GM23248 (cell line): ENCODE measurements at places on chromosomes 2 and 18. TPM values are rescaled to one million over a fixed set of nuclear protein-coding genes. Genes with fewer than 3 reads are reported as not detected.
A peak's percentile ranks its signal among the peaks of the same experiment; 100 is the strongest.

GRCh38 chr2:230717600-230717999 lies 5.0 kb downstream of the CAB39 start:
- no peak overlapping the region for H3K27ac ChIP-seq
- H3K36me3 ChIP-seq, result no peaks in the 10 kb centered on the region
- DNase-seq, result no peak
- H3K27me3 ChIP-seq, result no peaks in the 10 kb centered on the region
- no peak overlapping the region for H3K4me3 ChIP-seq

DNA sequence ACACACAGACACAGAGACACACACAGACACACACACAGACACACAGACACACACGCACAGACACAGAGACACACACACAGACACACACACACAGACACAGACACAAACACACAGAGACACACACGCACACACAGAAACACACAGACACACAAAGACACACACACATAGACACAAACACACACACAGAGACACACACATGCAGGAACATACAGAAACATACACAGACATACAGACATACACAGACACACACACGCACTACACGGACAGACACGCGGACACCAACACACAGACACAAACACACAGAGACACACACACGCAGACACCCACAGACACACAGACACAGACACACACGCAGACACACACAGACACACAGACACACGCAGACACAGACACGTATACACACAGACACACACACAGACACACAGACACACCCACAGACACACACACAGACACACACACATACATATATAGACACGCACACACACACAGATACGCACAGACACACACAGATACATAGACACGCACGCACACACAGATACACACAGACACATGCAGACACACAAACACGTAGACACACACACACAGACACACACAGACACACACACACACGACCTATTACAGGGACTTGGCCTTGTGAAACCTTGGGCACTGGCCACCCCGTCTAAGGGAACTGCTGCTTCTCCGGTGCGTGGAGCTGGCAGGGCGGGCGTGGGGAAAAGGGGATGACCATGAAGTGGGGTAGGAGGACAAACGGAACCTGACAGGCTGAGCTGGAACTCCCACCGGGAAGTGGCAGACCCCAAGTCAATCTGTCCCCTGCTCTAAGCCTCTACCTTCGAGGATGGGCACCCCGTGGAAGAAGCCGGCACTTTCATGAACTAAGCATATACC lies 211.4 kb downstream of the TFCP2L1 start:
- H3K4me1 ChIP-seq, result peaks cover 5% of the 10 kb centered on the region; the same call in 1 of the 2 replicates
- H3K27ac ChIP-seq, result no peak overlapping the region
- no peaks in the 10 kb centered on the region for H3K27me3 ChIP-seq
- no peak overlapping the region for H3K4me3 ChIP-seq
- no peak for DNase-seq
- no peaks in the 10 kb centered on the region for H3K36me3 ChIP-seq

DNA sequence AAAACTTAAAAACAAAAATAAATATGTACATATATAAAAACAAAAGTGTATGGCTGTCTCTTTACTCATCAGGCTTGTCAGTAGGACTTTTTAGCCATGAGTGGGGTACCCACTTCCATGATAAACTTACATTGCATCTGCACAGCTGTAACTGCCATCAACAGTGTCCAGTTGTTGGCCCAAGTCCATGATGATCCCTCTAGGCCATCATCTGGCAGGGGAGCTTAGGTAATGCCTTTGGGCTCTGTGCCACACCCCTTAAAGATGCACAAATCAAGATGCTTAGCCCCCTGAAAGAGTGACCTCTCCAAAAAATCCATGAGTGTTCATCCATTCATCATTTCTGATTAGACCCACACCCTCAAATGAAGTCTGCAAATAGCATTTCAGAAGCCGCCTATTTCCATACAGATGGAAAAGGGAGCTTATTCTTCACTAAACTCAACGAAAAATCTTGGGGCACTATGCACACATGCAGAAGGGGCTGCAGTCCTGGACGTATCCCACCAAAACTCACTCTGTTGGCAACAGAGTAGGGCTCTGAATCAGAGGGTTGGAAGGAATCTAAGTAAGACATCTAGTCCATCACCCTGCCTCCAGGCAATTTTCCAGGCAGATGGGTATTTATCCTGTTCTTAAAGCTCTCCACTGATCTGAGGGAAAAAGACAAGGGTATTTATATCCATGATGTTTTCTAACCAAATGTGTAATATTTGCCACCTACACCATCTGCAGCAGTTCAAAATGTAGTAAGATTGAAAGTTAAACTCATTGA lies 691.0 kb downstream of the ZEB2 start:
- no peaks in the 10 kb centered on the region for H3K36me3 ChIP-seq
- no peak overlapping the region for H3K4me3 ChIP-seq
- H3K27ac ChIP-seq, result no peak overlapping the region
- H3K27me3 ChIP-seq, result no peaks in the 10 kb centered on the region

DNA sequence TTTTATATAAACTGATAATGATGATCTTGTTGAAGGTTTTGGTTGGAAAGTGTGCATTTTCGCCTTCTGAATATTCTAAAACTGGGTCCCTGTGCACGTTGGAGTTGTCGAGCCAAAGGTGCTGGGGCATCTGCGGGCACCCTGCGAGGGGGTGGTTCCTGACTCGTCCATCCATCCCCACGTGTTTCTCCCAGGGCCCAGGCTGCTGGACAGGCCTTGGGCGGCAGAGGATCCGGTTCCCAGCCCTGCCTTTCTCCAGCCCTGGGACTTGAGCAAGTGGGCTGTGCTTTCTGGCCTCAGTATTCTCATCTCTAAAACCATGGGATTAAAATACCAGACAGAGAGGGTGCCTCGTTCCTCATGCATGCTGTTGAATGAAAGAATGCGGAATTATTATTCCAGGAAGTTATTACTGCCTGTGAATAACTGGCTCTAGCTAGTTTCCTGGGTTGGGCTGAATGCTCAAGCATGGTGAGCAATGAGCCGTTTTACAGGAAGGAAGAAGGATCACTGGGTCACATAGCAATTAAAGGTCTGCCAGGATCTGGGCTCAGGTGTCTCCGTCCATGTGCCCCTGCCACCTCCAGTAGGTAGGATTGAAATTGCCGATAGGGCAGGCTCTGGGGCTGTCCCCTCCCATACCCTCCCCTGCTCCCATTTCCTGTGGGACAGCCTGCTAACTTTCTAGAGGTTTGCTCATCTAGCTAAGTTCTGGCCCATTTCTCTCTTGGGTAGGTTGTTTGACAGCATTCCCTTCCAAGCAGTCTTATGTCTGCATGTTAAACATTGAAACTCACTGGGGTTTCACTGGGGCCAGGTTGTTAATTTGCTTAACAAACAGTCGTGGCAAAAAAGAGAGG lies 77.2 kb upstream of the HS6ST1 start:
- H3K4me3 ChIP-seq, result no peak overlapping the region
- no peaks in the 10 kb centered on the region for H3K27me3 ChIP-seq
- peaks cover 17% of the 10 kb centered on the region for H3K4me1 ChIP-seq
- no peaks in the 10 kb centered on the region for H3K36me3 ChIP-seq
- no peak for DNase-seq

GRCh38 chr2:15795426-15795825 lies 144.9 kb upstream of the MYCN start:
- H3K36me3 ChIP-seq, result no peaks in the 10 kb centered on the region
- DNase-seq, result no peak
- no peak overlapping the region for H3K27ac ChIP-seq
- H3K4me3 ChIP-seq, result no peak overlapping the region

- H3K36me3 ChIP-seq, result peaks cover 7% of the 10 kb centered on the region; the same call in 1 of the 2 replicates
- no peak overlapping the region for H3K27ac ChIP-seq
- no peak overlapping the region for H3K4me3 ChIP-seq
- H3K27me3 ChIP-seq, result no peaks in the 10 kb centered on the region
Measured at GRCh38 chr2:159144776-159145614, 141.5 kb downstream of the WDSUB1 start.

- H3K4me1 ChIP-seq, result peaks cover 67% of the 10 kb centered on the region
- no peaks in the 10 kb centered on the region for H3K27me3 ChIP-seq
- peak overlapping the region; percentile 90 for H3K27ac ChIP-seq
- H3K4me3 ChIP-seq, result no peak overlapping the region
- DNase-seq, result no peak
Measured at GRCh38 chr2:65357095-65357958, 75.1 kb downstream of the SPRED2 start.

DNA sequence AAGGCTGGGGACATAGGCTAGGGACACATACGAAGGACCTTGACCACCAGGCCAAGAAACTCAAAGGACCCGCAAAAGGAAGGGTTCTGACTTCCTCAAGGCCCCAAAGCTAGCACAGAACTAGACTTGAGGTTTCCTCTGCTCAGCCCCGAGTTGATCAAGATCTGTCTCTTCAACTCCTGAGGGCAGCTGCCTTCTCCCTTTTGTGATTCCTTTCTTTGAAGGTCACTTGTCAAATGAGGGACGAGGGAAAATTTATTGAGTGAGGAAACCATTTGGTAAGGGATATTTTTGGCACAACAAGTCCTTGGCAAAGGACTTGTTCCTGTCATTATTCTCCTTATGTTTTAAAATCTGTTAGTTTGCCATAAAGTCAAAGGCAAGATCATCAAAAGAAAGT lies 12.3 kb upstream of the ROCK2 start:
- no peaks in the 10 kb centered on the region for H3K27me3 ChIP-seq
- H3K4me1 ChIP-seq, result 0 out of 2 replicates have a peak, but pooled peaks cover 3% of the 10 kb centered on the region
- no peak overlapping the region for H3K4me3 ChIP-seq
- DNase-seq, result no peak
- no peak overlapping the region for H3K27ac ChIP-seq

- H3K4me1 ChIP-seq, result peaks cover 7% of the 10 kb centered on the region; the same call in 1 of the 2 replicates
- H3K27ac ChIP-seq, result 0 out of 2 replicates have a peak overlapping the region, but pooled peaks have one; percentile 22
- H3K4me3 ChIP-seq, result no peak overlapping the region
- no peaks in the 10 kb centered on the region for H3K27me3 ChIP-seq
Measured at GRCh38 chr2:210626849-210627248, 70.5 kb downstream of the CPS1 start.

DNA sequence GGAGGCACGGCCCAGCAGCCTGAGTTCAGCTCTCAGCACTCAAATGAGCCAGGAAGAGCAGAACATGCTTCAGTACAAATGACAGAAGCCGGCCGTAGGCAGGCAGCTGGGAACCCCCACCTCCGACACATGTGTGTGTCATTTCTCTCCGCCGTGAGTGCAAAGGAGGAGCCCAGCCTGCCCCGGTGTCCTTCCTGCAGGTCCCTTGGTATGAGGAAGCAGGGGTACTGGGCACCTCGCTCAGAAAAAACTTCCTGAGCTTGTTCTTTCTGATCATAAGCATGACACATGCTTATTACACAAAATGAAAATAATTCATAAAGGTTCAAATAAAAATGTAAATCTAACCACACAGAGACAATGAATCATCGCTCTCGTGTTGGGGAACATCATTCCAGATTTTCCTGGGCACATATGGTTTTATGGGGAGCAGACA lies 35.3 kb downstream of the KCNF1 start:
- H3K4me1 ChIP-seq, result peaks cover 12% of the 10 kb centered on the region
- H3K27me3 ChIP-seq, result peaks cover 10% of the 10 kb centered on the region; the same call in 1 of the 2 replicates
- H3K27ac ChIP-seq, result no peak overlapping the region
- peak; percentile 64 for DNase-seq
- H3K4me3 ChIP-seq, result no peak overlapping the region
- no peaks in the 10 kb centered on the region for H3K36me3 ChIP-seq

DNA sequence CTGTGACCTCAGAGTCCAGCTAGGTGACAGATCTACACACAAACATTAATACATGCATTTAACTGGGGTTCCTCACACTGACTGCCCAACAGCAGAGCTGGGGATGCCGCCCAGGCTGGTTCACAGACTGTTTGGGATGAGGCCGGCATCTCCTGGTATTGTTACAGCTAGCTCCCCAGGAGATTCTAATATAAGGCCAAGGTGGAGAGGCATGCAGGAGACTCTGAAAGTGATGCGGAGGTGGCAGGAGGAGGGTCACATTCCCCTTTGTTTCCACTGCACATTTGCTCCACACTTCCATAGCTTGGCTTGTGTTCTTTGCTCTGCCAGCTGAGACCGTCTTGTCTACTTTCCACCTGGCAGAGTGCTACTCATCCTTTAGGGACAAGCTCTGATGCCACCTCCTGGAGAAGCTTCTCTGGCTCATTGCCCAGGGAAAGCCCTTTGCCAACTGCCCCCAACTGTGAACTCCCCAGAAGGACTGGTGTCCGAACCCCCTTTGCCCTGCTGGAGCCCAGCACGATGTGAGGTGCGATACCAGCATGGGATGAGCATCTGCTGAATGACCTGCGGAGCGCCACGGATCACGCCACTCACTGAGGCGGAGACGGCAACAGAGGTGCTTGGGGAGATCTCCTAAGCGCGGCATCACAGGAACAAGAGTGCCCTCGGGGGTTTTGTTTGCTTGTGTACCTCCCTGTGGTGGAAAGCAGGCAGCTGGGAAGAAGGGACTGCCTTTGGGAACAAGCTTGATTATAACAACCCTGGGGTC lies 88.8 kb downstream of the UXS1 start:
- no peaks in the 10 kb centered on the region for H3K27me3 ChIP-seq
- no peak for DNase-seq
- peaks cover 5% of the 10 kb centered on the region; the same call in 1 of the 2 replicates for H3K4me1 ChIP-seq
- no peak overlapping the region for H3K4me3 ChIP-seq
- no peaks in the 10 kb centered on the region for H3K36me3 ChIP-seq

DNA sequence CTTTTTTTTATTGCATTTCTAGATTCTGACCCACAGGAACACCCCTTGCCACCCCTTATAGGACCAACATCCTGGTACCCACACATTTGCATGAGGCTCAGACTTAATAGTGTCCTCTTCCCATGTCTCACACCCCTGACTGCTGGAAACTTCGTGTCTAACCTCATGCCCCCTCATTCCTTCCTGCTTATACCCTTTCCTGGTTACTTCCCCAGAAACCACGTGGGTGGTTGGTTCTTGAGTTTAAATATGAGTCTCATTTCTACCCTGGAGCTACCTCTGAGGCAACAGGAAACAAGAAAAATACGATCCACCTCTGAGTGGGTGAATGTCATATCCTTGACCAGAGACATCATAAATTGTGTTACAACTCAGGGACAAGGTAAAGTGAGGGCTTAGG lies 1.6 kb downstream of the TNP1 start:
- H3K27ac ChIP-seq, result peak overlapping the region; percentile 38
- H3K4me1 ChIP-seq, result peaks cover 31% of the 10 kb centered on the region
- H3K36me3 ChIP-seq, result no peaks in the 10 kb centered on the region
- no peak overlapping the region for H3K4me3 ChIP-seq
- H3K27me3 ChIP-seq, result no peaks in the 10 kb centered on the region
- peak; percentile 70 for DNase-seq

Gene FER1L5
- polyA plus RNA-seq, result 0.05 and 0.08 TPM in 2 replicates

Gene PLGLB1
- polyA plus RNA-seq, result 0.46 and 1.4 TPM in 2 replicates

Gene POTEC
- not detected in 2 replicates for polyA plus RNA-seq

Gene IL1F10
- polyA plus RNA-seq, result not detected in 2 replicates

Gene IL1RL2
- 1.2 and 2.0 TPM in 2 replicates for polyA plus RNA-seq
